Stimulated activated CD8-positive, alpha-beta memory T cell treated with anti-CD3 and anti-CD28 coated beads, Interleukin-12 subunit alpha, Interleukin-12 subunit beta, amount 100 ng/mL, for 1 hour (primary cell): ENCODE measurements at places on chromosomes 2 and 18.

GRCh38 chr2:149920389-149920788 lies 332.8 kb upstream of the MMADHC start:
- DNase-seq: no peak

DNA sequence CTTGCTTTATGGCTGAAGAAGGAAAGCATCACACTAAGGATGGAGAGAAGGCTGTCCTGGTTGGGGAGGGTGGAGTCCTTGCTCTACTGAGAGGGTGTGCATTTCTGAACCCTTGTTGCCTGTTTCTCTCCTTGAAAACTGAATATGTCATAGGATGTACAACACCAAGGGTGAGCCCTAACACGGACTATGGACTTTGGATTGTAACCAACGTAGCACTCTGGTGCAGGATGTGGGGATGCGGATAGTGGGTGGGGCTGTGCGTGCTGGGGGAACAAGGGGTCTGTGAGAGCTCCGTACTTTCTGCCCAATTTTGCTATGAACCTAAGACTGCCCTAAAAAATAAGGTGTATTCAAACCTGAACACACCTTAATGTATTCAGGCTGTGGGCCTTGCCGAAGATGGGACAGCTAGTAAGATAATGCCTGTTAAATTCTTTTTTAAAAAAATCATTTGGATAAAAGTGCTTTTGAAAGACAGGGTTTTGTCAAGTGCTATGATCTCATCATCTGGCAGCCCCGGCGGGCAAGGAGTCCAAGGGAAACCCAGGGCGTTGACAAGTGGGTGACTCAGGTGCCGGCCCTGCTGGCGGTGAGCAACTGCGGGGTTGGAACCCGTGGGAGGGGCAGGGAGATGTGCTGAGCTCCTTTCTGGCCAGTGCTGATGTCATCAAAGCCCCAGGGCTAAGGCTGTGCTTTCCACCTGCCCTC lies 54.0 kb downstream of the GATA6 start:
- DNase-seq: no peak

DNA sequence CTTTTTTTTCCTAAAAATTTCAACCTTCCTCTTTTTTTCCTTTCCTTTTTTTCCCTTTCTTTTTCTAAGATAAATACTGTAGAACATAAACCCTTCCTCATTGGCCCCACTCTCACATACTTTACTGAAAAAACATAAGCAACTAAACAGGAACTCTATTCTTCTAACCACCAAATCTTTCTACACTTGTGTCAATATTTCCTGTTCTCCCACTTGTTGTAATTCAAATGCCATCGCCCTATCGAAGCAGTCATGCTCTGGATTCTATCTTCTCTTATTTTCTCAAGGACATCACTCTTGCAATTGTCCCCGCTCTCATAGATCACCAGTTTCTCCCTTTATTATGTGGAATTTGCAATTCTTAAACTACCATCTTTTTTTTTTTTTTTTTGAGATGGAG lies 20.2 kb upstream of the SSB start:
- DNase-seq: no peak

DNA sequence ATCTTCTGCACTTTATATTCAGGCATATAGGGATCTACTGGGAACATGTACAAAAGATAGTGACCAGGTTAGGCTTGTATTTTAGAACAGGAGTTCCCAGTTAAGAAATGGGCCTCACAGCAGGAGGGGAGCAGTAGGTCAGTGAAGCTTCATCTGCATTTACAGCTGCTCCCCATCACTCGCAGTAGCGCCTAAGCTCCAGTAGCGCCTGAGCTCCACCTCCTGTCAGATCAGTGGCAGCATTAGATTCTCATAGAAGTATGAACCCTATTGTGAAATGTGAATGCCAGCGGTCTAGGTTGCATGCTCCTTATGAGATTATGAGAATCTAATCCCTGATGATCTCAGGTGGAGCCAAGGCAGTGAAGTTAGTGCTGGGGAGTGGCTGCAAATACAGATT lies 224.4 kb upstream of the CYRIA start:
- DNase-seq: no peak

GRCh38 chr2:180790891-180791290 lies 189.5 kb upstream of the UBE2E3 start:
- DNase-seq: no peak

GRCh38 chr2:207993151-207993763 lies 32.1 kb downstream of the PLEKHM3 start:
- DNase-seq: no peak

DNA sequence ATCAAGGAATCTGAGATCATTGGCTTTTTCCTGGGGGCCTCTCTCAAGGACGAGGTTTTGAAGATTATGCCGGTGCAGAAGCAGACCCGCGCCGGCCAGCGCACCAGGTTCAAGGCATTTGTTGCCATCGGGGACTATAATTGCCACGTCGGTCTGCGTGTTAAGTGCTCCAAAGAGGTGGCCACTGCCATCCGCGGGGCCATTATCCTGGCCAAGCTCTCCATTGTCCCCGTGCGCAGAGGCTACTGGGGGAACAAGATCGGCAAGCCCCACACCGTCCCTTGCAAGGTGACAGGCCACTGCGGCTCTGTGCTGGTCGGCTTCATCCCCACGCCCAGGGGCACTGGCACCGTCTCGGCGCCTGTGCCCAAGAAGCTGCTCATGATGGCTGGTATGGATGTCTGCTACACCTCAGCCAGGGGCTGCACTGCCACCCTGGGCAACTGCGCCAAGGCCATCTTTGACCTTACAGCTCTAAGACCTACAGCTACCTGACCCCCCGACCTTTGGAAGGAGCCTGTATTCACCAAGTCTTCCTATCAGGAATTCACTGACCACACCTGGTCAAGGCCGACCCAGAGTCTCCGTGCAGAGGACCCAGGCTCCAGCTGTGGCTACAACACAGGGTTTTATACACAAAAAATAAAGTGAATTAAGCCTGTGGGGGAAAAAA lies 141.8 kb downstream of the SOCS6 start:
- no peak for DNase-seq
